ENCODE measurements at places on chromosomes 4 and X. TPM values are rescaled to one million over a fixed set of nuclear protein-coding genes. Genes with fewer than 3 reads are reported as not detected.

The ASMT gene
- not detected for total RNA-seq

The RBM47 gene
- total RNA-seq: 2.6 TPM

The MAGEB10 gene
- not detected for total RNA-seq

The KANTR gene
- 15.1 TPM for total RNA-seq

The CTBP1 gene
- 201 TPM for total RNA-seq
